Left ventricle myocardium inferior (tissue), 1 donor: ENCODE measurements at places on chromosomes 3 and 15.

DNA sequence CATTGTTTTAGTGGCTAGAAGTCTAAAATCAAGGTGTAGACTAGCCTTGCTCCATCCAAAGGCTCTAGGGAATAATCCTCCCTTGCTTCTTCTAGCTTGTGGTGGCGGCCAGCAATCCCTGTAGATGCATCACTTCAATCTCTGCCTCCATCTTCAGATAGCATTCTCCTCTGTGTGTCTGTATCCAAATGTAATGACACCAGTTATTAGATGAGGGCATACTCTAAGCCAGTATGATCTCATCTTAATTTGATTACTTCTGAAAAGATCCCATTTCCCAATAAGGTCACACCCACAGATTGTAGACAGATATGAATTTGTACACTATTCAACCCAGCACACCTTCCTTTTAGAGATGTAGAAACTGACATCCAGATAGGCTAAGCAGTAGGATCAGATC lies 334.5 kb upstream of the KCNMB2 start:
- no peak for DNase-seq

DNA sequence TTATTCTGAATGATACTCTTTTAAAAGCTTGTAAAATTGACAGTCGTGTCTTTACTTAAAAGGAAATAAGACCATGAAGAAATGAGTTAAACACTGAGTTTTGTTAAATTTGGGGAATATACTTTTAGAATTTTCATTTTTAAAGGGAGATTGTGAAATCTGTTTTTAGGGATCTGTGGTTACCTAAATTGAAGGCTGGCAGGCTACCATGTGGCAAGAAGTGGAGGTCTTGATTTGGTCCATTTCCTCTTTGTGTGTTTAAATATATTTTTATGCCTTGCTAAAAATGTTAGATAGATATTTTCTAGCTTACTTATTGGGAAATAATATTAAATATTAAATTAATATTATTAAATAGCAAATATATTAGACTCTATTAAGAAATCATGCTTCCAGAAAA lies 36.6 kb upstream of the SLC22A13 start:
- DNase-seq = no peak

DNA sequence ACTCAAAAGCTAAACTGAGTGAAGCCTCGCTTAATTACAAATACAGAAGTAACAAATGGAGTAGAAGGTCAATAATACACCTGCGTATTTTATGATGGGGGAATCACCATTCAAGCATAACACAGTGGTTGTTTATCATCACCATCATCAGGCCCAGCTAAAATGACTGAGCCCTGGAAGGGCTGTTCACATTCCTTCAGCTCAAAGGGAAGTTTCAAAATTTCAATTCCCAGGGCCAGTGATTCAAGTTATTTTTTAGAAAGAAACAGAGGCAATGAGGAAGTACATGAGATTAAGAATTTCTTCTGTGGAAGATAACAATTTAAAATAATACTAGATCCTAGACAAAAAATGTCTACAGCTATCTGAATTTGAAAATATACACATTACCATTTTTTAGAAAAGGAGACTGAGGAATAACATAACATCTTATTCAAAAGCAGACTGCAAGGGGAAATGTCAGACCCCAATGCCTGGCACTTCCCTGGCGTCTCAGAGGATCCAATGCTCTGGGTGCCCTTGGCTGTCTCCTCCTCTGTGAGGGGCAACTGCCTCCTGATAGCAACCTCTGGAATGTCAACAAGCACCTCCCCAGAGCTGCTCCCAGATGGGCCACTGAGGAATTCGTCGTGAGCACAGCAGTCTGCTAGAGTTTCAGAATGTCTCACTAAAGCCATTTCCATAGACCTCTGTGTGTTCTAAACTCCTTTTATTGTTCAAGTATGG lies 22.8 kb downstream of the EHD4 start:
- DNase-seq = no peak

DNA sequence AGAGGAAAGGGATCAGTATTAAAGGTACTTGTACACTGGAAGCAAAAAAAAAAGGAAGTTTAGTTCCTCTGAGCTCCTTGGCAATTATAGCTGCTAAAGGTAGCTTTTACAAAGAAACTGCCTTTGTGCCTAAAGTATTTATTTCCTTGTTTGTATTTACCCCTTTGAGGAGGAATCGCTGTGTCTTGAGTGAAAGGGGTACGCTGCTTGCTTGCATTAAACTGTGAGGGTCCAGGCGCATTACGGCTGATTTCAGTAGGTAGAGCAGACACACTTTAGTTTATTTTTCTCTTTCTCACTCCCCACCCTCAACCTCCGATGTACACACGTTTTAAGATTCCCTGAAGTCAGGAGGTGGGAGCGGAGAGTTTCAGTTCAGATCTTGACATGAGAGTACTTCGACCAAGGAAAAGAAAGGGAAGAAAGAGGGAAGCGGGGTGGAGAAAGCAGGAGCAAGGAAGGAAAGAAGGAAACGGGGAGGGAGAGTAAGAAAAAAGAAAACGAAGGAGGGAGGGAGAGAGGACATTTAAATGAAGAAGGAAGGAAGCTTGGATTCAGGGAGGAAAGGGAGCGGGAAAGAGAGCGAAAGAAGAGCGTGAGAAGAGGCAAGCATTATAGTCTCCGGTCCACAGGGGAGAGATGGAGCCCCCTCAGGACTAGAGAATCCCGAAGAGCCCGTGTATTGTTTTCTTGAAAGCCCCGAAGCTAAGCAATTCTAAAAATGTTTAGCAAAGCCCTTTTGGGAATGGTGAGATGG lies 1.2 kb upstream of the MME start:
- DNase-seq = no peak

- no peak for DNase-seq
Measured at GRCh38 chr3:129327510-129327909, 48.8 kb downstream of the HMCES start.

GRCh38 chr3:31124373-31124772 lies 229.9 kb upstream of the GADL1 start:
- DNase-seq = no peak

- DNase-seq = no peak
Measured at GRCh38 chr3:160852856-160853255, 96.8 kb downstream of the PPM1L start.

GRCh38 chr3:63818282-63819150 lies 583 bp upstream of the C3orf49 start:
- DNase-seq = peak; percentile 20

- no peak for DNase-seq
Measured at GRCh38 chr3:122563717-122564025, 429 bp downstream of the PARP9 start.

- DNase-seq = no peak
Measured at GRCh38 chr3:133452641-133453319, 52.9 kb downstream of the BFSP2 start.

DNA sequence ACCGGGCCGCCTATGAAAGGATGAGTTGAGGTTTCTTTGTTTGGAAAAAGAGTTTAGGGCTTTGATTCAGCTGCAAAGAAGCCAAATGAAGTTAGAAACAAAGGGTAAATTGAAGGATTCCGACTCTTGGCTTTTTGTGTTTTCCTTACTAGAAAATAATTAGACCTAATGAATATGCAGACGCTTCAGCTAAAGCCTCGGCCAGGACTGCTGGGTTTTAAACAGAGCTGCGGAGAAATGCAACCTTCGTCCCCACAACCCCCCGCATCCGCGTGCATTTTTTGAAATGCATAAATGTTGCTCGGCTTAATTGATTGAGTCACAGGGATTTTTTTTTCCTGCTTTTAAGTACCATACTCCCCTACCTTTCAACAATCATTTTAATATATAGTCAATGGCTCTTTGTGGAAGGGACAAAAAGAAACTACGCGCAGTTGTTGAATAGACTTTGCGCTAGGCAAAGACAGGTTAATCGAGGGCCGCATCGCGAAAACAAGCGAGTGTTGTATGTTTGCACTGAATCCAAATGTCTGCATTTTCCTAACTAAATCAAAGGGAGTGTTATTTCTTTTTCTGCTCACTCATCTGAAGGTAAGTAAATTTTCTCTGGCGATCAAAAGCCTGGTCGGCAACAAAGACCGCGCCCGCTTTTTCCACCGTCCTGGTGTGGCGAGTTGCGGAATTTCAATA lies 1.3 kb upstream of the ZIC4 start:
- DNase-seq = no peak

GRCh38 chr15:28094732-28095521 lies 4.2 kb downstream of the OCA2 start:
- DNase-seq = no peak

GRCh38 chr3:139941580-139941979 lies 6.6 kb downstream of the CLSTN2 start:
- DNase-seq = no peak

GRCh38 chr3:190865419-190865818 lies 2.9 kb upstream of the GMNC start:
- no peak for DNase-seq

DNA sequence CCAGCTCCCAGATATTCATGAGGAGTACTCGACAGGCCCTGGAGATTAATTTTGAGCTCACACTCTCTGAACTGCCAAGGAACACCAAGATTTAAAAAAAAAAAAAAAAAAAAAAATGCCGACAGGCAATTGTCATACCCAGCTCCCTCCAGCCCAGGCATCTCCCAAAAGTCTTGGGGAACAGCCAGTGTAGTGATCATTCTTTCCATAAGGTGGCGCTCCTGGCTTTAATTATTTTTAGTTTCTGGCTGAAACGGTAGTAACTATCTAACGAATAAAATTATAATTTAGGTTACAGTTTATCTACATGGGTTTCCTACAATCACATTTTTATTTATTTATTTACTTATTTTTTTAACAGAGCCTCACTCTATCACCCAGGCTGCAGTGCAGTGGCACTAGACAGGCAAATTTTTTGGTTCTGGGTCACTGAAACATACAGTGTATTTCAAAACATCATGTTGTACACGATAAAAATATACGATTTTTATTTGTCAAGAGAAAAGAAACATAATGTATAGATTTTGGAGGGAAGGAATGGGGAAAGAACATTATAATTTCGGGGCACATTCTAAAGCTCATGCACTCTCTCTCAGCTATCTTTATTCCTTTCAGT lies 157.3 kb downstream of the ADAMTS9 start:
- no peak for DNase-seq

DNA sequence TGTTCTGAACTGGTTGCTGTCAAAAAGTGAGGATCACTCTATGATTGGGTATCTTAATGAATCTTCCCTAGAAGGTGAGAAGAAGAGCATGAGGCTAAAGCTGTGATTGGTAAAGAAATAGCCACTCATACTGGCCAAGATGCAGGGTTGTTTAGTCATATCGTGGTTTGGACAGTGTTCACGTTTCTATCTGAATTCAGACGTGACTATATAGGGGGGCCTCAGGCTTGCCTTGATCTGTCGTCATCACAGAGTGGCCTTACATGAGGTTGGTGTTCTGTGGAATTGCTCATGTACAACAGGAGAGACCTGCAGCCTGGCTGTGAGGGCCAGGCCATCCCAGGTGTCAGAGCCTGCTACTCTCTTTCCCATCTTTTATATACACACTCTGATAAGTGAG lies 12.4 kb downstream of the RTP2 start:
- no peak for DNase-seq

DNA sequence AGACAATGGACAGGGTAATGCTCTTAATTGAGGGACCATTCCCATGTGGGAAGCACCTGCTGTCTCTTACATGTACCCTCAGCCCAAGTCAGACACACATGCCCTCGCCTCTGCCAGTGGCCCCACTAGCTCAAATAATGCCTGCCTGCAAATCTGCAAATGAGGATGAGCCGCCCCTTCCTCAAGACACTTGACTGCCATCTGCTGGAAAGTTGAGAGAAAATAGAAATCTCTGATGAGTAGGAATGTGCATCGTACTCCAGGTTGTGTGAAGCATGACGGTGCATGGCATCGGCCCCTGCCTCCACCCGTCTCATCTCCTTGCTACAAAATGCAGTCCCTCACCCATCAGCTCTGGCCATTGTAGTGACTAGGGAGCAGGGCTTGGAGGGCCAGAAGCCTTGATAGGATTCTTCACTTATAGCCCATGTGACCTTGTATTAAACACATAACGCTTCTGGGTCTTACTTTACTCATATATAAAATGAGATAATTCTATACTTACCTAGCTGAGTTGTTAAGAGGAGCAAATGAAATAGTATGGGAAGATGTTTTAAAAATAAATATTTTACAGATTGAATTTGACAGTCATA lies 6.3 kb upstream of the SCN5A start:
- no peak for DNase-seq

- DNase-seq = no peak
Measured at GRCh38 chr15:94246016-94246415, 14.7 kb downstream of the MCTP2 start.

DNA sequence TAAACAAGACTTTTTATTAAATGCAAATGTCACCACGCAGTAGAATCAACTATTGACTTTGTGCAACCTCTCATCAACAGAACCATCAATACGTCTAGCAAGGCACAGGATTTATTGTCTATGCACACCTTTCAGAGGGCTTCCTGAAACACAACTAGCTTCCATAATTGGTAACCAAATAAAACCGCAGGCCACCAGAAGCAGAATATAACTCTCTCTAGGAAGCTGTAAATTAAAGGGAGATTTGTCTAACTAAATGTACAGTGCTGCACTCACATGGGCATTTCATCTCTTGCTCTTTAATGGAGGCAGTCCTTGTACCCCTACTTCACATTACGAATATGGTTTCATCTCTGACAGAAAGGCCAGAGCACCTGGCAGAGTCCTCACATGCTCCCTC lies 93.0 kb downstream of the FHIT start:
- DNase-seq = no peak

GRCh38 chr3:59772416-59773408 lies 722.9 kb upstream of the CFAP20DC start:
- DNase-seq = no peak

DNA sequence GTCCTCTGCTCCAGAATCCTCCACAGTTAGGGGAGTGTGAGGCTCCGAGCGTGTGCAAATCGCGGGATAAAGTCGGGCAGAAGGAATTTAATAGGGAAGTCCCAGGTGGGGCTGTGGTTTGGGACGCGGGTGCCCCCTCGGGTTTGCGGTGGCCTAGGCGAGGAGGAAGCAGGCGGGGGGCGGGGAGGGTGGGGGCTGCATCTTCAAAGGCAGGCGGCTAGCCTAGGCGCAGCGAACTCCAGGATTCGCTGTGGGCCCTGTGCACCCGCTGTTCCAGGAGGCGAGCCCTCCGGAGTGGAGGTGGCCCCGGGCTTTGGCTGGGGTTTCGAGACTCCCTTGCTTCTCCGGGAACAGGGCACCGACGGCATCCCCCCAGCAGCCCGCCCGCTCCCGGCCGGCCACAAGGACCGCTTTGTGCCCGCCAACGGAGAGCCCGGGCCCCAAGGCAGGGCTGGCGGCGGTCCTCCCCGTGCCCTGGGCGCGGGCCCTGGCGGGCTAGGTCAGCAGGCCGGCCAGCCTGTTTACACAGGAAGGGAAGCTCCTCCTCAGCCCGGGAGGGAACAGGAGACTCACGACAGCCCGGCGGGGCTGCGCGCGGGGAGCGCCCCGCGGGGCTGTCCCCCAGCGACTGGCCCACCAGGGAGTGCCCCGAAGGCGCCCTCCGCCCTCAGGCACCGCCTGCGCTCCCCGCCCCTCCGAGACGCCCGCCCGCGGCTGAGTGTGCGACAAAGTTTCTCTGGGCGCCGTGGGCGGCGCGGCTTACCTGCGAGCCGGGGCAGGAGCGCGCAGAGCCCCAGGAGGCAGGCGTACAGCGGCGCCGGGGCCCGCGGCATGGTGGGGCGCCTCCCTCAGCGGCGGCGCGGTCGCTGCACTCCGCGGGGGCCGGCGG lies 753 bp downstream of the ITGB5 start:
- DNase-seq = peak; percentile 40

- peak; percentile 60 for DNase-seq
Measured at GRCh38 chr3:125043599-125044151, 12.1 kb downstream of the HEG1 start.

GRCh38 chr15:73964736-73965093 lies 27.4 kb downstream of the STOML1 start:
- DNase-seq = peak; percentile 84
